ENCODE measurements at places on chromosomes 7 and 10.

DNA sequence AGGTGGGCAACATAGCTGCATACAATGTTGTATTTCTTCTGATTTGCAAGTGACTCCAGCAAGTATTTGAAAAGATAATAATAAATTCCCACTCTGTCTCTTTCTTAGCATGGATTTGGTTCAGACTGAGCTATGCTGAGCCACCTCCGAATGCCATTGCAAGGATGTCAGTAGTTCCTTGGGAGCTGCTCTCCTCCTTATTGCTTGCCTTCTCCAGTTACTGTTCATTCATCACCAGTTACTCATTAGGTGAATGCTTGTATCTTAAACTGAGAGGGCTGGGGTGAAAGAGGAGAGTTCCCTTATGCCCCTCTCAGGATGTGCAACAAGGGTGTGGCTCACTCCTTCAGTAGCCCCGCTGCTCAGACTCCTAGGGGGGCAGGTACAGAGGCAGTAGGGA is 78.4 kb upstream of the PRKAR2B start:
- DNase-seq = no peak

- DNase-seq = no peak
These were observed 24.1 kb upstream of the SEMA3A start for GRCh38 chr7:84218681-84219080.

DNA sequence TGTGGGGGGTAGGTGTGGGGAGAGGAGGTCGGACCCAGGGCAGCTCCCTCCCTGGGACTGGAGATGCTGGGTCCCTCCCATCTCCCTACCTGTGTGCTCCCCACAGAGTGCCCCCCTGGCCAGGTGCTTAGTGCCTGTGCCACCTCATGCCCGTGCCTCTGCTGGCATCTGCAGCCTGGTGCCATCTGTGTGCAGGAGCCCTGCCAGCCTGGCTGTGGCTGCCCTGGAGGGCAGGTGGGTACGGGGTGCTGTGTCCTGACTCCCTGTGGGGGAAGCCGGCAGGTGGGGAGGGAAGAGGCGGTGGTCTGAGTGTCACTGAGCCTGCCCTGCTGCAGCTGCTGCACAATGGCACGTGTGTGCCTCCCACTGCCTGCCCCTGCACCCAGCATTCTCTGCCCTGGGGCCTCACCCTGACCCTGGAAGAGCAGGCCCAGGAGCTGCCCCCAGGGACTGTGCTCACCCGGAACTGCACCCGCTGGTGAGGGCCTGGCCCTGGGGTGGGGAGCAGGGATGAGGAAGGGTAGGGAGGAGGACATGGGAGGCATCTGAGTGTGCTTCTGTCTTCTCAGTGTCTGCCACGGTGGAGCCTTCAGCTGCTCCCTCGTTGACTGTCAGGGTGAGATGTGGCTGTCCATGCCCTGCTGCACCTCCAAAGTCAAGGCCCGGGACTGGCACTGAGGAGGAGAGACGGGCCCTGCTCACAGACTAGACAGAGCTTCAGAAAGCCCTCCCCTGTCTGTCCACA is 11.7 kb upstream of the ZNF862 start:
- DNase-seq = no peak

GRCh38 chr7:64879800-64880199 is 23.3 kb upstream of the ZNF273 start:
- DNase-seq = no peak

- no peak for DNase-seq
These were observed 185.3 kb upstream of the GPR26 start for GRCh38 chr10:123480845-123481244.

- DNase-seq = no peak
These were observed 5.7 kb downstream of the BLVRA start for GRCh38 chr7:43764039-43764761.

DNA sequence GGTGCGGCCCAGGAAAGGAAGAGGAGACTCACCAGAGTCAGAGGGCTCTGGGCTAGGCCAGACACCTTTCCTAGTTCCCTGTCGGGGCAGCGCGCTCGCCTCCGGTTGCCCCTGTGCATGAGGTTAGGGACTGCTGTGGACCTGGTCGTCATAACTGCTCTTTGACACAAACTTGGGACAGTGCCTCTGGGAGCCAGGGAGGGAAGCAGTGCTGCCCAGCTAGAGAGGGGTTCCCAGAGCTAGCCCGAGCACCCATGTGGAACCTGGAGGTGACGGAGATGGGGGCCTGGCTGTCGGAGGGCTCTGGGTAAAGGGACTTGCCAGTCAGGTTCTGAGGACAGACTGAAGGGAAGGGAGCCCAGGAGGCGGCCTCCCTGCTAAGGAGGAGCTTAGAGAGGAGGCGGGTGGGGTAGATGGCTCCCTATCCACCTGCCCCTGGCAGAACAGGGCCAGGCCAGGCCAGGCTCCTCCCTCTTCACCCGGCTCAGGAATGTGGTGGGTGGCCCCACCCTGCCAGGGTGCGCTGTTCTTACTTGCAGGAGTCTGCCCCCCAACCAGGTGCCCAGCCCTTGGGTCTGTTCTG is 29.7 kb downstream of the AGAP3 start:
- DNase-seq = no peak

DNA sequence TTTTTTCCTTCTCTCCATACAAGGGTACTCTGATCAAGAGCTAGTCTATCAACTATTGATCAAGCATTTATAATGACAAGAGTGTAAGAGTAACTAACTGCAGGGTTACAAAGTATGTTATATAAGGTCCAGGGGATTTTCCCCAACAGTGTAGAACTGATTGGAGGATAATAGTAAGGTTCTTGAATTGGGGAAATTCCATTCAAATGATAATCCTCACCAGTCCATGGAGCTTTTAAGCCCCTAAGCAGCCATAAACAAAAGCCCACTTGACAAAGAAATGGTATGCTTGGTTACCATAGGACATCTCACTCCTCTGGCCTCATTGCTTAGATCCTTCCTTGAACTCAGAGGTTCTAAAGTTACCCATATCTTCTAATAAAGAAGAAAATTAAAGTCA is 8.2 kb downstream of the YME1L1 start:
- no peak for DNase-seq

DNA sequence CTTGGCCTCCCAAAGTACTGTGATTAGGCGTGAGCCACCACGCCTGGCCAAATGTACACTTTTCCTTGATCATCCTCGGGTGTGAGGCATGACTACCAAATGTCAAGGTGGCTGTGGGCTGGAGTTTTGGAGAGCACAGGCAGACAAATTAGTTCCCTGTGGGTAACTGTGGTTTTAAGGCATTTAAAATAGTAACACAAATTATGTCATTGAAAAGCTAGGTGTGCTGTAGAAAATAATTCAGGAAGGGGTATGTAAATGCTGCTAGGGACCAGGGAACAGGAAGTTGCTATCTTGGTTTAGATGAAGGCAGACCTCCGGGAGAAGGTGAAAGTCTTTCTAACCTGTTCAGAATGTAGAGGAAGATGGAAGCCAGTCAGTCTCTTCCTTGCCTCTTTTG is 9.9 kb downstream of the GLRX3 start:
- DNase-seq = no peak

DNA sequence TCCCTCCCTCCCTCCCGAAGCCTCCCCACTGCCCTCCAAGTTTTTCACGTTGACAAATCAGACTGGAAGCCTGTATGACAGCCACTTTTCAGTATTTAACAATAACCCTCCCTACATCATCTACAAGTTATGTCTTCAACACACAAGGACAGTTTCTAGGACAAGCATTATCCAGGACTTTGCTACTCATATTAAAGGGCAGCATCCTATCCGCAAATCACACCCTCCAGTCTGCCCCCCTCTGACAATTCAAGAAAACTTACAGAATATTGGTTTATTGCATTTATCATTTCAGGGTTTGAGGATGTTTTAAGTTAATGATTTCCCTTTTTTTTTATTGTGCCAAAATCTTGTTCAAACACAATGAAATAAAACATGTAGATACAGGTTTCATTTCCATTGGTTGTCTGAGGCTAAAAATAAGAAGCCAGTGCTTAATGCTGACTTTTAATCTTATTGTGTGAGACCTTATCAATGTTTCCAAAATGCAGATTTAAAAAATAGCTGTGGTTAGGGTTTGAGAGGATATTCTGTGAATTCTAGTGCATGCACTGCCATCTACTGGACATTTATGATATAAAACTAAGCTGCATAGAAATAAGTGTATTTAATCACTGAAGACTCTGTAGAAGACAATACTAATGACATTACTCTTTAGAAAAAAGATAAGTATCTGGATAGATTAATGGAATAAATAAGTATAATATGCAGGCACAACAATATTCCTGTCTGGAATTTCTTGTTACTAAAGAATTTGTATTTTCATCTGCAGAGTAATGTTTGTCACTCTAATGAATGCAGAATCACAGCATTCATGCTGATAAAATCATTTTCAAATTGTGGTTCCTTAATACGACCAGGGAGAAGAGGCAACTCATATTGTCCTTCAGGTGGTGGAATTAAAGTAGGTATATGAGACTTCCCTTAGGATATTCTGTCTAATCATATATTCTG is 64.1 kb downstream of the CAV1 start:
- peak; percentile 20 for DNase-seq

DNA sequence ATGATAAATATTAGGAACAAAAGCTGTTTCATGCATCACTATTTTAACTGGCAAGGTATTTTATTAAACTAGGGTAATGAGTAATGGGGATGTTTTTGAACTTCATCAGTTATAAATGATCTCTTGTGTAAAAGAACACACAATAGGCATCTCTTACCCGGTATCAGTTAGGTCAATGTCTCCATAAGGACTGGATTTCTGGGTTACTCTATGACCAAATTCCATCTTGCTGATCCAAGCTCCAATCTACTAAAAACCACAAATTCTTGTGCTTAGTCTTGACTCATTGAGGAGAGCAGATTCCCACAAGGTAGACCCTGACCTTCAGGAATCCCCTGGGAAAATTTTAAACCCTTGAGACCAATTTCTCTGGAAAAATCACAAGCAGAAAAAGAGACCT is 1167.7 kb downstream of the XPNPEP1 start:
- no peak for DNase-seq

DNA sequence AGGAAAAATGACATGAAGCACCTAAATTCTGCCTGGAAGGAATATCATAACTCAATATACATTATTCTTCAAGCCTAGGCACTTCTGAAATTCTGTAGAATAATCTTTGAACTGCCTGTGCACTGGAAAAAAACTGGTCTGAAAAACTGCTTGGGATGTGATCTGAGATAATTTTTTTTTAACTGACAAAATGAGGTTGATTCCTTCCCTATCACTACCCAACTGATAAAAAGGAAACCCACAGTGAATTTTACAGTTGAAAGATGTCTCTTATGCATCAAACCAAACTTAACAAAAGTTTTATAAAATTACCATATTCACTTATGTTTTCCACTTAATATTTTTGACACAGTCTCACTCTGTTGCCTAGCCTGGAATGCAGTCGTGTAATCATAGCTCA is 67.2 kb upstream of the FAM133B start:
- DNase-seq = no peak

DNA sequence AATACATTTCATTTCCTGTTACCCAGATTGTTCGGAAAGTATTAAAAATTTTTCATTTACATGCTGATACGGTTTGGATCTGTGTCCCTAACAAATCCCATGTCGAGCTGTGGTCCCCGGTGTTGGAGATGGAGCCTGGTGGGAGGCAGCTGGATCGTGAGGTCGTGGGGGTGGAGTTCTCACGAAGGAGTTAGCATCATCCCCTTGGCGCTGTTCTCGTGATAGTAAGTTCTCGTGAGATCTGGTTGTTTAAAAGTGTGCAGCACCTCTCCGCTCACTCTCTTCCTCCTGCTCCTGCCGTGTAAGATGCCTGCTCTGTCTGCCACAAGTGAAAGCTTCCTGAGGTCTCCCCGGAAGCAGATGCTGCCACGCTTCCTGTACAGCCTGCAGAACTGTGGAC is 30.9 kb downstream of the PLEKHS1 start:
- no peak for DNase-seq

DNA sequence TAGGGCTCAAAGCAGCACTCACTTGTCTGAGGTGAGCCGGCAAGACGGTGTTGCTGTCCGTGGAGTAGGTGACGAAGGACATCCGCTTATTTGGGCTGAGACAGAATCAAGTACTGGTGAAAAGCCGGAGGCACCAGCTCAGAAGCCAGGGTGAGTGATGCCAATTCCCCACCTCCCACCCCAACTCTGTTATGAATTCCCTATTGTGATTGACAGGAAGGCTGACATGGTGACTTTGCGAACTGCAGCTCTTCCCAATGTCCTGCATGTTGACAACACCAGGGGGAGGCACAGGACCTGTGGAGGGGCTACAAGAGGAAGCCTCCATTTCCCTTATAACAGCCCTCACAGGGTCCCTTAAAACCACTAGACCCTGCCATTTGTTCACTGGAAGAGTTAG is 52.3 kb upstream of the MSMB start:
- DNase-seq = no peak

- DNase-seq = no peak
These were observed 481.5 kb upstream of the FOXK1 start for GRCh38 chr7:4200546-4201094.

DNA sequence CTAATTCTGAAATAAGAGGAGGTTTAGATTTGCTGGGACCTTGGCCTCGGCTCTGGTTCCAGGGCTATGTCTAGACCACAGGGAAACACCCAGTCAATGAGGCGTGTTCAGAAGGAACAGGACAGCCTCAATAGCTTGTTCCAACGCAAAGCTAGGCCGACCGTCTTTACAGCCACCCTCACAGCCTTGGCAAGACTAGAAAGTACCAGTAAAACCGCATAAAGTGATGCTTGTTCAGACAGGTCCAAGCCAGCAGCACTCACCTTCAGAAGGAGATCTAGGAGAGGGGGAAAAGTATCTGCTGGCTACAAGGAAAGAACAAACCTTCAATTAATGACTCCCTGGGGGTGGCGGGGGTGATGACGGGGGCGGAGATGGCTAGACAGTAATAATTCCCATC is 50.1 kb upstream of the LMTK2 start:
- DNase-seq = no peak

- DNase-seq = no peak
These were observed 48.2 kb downstream of the COL26A1 start for GRCh38 chr7:101410743-101411507.

DNA sequence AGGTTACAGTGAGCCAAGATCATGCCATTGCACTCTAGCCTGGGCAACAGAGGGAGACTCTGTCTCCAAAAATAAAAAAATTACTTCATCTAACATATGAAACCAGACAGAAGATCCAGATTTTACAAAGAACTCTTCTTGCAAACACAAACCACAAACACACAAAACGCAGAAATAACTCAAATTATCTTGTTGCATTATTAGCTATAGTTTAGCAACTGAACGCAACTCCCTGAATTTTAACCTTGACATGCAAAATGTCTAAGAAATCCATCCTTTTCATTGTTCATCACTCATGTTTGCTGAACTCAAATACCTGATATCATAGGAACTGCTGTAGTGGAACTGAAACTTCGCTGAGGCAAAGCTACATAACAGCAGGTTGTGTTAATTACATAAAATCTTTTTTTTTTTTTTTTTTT is 64.1 kb downstream of the MICU1 start:
- no peak for DNase-seq

All from NCI-H1105 (cell line).